ENCODE measurements at places on chromosomes 3 and 15.

DNA sequence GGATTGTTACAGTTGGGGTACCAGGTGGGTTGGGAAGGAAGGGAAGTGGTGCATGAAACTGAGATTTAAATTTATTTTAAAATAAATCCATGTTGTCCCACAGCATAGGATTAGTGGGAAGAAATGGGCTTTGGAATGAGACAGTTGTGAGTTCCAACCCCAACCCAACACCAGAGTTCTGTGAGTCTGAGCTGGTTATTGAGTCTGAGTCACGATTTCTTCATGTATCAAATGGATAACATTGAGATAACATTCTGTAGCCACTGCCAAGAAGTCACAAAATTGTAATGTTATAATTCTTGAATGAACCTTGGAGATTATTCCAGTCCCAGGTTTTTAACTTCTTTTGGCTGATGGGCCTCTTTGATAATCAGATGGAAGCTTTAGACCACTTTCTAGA lies 13.7 kb downstream of the IFT122 start:
- DNase-seq = no peak

- DNase-seq = no peak
Observed at GRCh38 chr3:101778385-101779046, 495 bp upstream of the NXPE3 start.

- DNase-seq = no peak
Observed at GRCh38 chr15:63284335-63284734, 6.9 kb downstream of the APH1B start.

DNA sequence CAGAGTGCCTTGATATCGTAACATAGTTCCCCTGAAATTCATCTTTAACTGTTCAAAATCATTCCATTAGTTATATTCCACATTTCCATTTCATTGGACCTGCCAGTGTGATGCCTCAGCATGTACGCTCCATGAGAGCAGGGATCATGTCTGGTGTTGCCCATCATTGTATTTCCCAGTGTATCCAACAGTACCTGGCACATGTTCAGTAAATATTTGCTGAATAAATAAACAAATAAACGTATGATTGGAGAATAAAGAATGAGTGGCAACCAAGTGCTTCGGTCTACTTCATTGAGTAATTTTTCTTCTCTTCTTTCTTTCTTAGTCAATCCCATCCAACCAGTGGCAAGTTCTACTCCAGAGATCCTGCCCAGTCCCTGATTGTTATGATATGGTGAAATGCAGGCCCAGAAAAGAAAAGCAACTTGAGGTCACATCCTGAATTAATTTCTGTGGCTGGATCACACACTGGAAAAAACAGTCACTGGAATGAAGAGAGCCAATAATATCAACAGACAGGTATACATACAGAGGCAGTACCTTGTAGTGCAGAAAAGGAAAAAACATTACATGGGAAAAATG lies 101.2 kb downstream of the PLCH1 start:
- DNase-seq = no peak

DNA sequence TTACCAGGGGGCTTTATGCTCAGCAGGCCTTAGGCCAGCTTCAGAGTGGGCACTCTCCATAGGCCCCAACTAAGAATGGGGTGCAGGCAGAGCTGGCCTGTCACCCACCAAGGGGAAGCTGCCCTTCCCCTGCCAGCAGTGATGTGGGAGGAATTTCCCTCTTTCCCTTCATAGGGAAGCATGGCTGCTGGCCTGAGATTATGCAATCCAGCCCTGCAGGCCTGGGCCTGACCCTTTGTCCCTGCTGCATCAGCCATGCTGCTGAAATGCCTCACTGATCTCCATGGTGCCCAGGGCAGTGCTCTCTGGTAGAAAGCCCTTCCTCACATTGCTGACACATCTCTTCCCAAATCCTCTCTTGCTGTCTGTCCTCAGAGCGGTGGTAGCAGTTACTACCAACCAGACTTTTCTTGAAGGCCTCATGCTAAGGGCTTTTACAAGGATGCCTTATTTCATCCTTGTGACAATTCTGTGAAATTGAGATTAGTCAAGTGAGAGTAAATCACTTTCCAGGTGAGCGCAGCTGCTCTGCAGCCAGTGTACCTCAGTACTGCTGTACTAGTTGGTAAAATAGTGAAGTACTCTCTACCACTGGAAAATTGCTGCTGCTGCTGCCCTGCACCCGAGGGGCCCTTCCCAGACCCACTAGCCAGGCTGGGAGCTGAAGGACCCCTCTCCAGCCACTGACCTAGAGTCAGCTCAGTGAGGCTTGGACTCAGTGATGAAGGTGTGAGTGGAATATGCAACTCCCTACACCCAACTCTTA lies 33.8 kb downstream of the MRAS start:
- DNase-seq = no peak

Data from NCI-H2171 (cell line).